ENCODE measurements at places on chromosomes 12 and 14.

- DNase-seq: no peak
Measured at GRCh38 chr14:90645842-90646443, 170.3 kb downstream of the TTC7B start.

DNA sequence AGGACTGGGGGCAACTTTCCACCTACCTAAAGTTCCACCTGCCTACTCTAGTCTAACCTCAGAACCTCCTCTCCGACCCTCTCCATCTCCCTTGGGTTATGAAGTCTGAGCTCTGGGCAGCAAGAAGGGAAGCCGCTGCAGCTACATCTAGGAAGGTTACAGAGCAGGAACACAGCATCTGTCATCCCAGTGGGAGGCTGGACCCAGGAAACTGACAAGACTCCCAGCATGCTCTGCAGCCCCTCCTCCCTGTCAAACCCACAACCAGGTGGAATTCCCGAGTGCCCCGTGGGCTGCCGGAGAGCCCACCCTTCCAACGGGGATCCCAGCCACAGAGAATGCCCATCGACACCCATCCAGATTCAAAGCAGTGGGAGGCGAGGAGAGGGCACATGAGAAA, 2.1 kb downstream of the TESC start:
- DNase-seq: no peak

DNA sequence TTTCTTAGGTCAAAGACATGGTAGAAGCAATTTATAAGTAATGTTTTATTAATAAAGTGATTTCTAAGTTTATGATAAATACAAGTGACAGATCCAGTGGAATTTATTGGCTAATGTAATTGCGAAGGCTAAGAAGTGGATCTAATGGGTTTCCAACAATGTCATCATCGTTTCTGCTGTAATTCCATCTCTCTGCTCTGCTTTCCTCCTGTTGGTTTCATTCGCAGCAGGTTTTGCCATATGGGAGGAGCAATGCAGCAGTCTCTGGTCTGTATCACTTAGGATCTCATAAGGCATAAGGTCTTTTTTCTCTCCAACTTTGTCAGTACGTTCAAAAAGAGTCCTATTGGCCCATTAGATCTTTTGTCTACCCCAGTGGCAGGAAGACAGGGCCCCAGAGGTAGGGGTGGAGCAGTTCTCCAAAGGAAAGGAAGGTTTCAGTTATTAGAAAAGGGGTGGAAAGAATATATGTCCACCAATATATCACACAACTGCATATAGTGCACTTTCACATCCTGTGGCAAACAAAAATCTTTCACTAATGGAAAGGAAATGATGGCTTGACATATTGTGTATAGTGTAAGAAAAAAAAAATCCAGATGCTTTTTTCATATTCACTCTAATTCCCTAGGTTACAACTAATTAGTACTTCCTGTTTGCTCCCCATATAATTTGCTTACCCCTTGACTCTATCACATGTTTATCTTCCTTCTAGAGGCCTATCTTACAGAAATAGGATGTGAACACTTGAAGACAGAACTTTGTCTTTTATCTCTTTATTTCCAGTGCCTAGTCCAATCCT, 451.3 kb downstream of the ZFP36L1 start:
- DNase-seq: no peak

DNA sequence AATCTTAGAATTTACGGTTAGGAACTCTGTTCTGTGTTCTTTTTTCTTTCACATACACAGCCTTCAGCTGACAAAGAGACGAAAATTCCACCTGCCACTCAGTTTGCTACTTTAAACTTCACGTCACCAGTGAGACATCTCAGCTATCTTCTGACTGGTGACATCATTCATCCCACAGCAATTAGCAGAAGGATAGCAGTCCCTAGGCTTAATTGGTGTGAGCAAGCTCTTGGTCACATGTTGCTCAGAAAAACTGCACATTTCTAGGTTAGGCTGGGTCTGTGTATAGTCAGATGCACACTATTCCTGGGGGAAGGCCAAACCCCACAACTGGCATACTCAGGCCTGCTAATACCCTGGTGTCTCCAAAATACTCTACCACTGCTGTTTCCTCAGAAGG, 23.9 kb downstream of the SLC7A7 start:
- DNase-seq: no peak

GRCh38 chr14:49977126-49977841, 84.4 kb downstream of the ARF6 start:
- no peak for DNase-seq
